ENCODE measurements at places on chromosomes 11 and 22. TPM values are rescaled to one million over a fixed set of nuclear protein-coding genes. Genes with fewer than 3 reads are reported as not detected.

Gene SLC5A1
- 0.14 TPM for total RNA-seq

Gene MRGPRX3
- not detected for total RNA-seq

Gene HIC2
- total RNA-seq, result 2.6 TPM

Gene OSM
- 0.76 TPM for total RNA-seq

Gene GLB1L3
- total RNA-seq, result not detected

Gene UBE2L6
- total RNA-seq, result 28.3 TPM

Gene LRRC32
- total RNA-seq, result 19.7 TPM

Gene RAG1
- total RNA-seq, result 3.5 TPM

Gene MICALL1
- total RNA-seq, result 96.6 TPM

Gene USP2
- 28.2 TPM for total RNA-seq

Gene ANGPTL5
- total RNA-seq, result not detected

Gene SAA1
- not detected for total RNA-seq

Gene ZP1
- not detected for total RNA-seq

Gene MACROD1
- 1.8 TPM for total RNA-seq

Gene AQP11
- 0.73 TPM for total RNA-seq

Gene FGF4
- not detected for total RNA-seq

Gene BDNF
- total RNA-seq, result not detected

Gene SMC1B
- not detected for total RNA-seq
